NAMALWA (cell line): ENCODE measurements at places on chromosomes 3 and 15.

DNA sequence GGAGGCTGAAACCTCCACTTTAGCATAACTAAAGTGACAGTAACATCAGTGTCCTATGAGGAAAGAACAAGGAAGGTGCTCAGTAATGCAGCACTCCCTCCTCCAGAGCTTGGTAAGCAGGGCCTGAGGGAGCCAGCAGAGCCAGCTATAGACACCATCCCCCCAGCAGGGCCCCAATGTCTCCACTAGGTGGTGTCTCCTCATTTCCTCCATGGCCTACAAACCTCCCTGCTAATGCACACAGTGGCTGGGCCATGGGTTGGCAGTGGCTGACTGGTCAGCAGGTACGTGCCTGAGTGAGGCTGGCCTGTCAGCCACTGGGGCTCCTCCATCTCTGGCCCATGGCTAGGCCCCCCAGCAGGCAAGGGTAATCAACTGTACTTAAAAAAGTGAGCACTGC, 13.6 kb downstream of the MRPS25 start:
- peak; percentile 73 for DNase-seq

GRCh38 chr3:66638717-66639116, 137.9 kb upstream of the LRIG1 start:
- DNase-seq = peak; percentile 1

DNA sequence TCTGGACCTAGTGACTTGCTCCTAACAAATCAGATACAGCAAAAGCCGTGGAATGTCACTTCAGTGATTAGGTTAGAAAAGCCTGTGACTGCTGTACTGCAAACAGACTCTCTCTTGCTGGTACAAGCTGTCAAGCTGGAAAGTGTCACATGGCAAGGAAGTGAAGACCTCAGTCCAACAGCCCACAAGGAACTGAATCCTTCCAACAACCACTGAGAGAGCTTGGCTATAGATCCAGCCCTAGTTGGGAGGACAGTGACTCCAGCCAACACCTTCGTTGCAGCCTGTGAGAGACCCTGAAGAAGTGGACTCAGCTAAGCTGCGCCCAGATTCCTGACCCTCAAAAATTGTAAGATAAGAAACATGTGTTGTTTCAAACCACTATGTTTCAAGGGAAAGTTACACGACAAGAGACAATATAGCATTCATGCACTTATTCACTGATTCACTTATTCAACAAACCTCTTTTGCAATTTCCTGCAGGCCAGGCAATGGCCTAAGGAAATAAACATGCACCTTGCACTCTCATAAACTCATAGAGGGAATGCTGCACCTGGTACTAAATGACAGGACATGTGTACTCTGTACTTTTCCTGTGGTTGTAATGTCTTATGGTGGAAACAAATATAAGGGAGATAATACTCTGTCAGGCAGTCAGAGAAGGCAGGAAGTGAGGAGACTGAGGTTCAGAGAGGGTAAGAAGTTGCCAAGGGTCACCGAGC, 142.9 kb downstream of the CADPS start:
- DNase-seq = no peak

DNA sequence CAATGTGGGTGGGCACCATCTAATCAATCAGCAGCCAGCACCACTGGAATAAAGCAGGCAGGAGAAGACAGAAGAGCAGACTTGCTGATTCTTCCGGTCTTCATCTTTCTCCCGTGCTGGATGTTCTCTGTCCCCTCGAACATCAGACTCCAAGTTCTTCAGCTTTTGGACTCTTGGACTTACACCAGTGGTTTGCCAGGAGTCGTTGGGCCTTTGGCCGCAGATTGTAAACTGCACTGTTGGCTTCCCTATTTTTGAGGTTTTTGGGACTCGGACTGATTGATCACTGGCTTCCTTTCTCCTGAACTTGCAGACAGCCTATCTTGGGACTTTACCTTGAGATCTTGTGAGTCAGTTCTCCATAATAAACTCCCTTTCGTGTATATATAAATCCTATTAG, 292.8 kb downstream of the BCHE start:
- no peak for DNase-seq

- DNase-seq = no peak
These were observed 195.2 kb upstream of the MCTP2 start for GRCh38 chr15:94036156-94036555.

- DNase-seq = no peak
These were observed 665 bp upstream of the RASGRP1 start for GRCh38 chr15:38565287-38565670.

DNA sequence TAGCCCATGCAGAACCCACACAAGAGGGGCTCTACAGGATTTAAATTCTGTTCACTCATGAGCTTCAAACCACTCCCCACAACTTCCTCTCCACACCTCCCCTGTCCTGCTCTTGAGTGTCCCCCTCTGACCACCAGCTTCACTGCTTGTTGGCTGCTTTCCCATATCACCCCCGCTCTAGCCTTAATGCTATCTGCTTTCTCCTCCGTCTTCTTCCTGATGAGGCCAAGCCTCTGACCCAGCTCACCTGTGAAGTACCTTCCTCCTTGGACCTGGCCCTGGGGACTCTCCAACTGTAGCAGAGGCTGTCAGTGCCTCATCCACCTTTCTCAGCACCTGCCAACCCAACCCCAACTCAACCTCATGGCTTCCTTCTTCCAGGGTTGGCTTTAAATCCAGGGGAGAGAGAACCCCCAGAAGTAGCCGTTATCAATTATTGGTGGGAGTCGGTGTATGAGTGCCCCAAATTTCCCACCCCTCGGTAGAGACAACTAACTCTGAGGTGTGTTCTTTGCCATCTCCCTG, 174.8 kb downstream of the MINAR1 start:
- no peak for DNase-seq

DNA sequence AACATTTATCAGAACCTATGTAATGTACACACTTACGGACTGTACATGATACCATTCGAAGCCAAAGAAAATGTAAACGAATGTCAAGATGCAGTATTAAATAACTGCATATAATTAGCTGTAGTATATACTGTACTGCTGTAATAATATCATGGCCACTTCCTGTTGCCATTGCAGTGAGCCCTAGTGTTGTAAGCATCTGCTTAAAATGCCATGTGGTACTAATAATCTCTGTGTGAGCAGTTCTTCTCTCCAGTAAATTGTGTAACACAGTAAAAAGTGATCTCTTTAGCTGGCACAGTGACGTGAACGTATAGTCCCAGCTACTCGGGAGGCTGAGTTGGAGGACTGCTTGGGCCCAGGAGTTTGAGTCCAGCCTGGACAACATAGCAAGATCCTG, 8.6 kb downstream of the SPG11 start:
- DNase-seq = no peak

DNA sequence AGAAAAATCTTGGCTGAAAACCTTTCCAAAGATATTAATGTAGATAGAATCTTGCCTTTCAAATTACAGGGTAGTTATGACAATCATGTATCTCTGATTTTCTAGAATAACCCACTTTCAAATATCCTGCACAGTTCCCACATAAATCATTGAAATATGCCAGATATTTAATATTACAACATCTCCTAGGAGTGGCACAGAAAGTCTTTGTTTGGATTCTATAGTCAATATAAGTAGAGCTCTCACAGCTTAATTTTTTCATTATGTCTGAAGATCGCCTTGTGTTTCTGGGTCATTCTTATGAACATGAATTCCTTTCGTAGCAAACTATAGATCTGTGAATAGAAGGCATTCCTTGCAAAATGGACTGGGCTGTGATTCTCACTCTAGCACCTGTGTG, 5.0 kb downstream of the RARB start:
- no peak for DNase-seq

- DNase-seq = no peak
These were observed 67.7 kb downstream of the CYP19A1 start for GRCh38 chr15:51270706-51271105.

DNA sequence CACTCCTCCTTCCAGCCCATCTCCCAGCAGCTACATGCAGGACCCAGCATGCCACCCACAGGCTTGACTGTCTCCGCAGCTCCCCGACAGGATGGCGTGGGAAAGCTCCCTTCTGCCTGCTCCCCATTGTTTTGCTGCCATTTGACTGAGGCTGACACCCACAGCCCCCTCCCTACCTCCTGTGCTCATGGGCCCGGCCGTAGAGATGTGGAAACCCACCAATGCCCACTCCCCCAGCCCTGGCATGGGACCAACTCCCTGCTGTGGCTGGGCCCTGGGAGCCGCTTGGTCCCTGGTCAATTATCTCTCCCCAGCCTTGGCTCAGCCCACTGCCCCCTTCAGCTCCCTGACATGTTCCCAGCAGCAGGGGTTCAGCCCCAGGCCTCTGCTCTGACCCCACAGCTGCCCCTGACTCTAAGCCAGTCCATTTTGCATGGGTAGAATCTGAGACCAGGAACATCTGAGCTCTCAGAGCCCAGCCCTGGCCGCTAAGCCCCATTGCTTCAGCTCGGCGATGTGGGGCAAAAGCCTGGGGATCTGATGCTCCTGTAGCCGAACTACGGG, 8.2 kb downstream of the C3orf22 start:
- DNase-seq = no peak

GRCh38 chr3:113678773-113679172, 17.7 kb downstream of the USF3 start:
- DNase-seq = no peak

GRCh38 chr15:38559636-38560307, 4.8 kb downstream of the RASGRP1 start:
- no peak for DNase-seq

GRCh38 chr3:30657914-30658313, 51.5 kb downstream of the TGFBR2 start:
- DNase-seq = no peak

GRCh38 chr3:52973806-52974205, 72.1 kb downstream of the SFMBT1 start:
- DNase-seq = no peak

GRCh38 chr3:67937498-67938118, 283.2 kb upstream of the SUCLG2 start:
- no peak for DNase-seq

GRCh38 chr3:102449341-102449740, 14.5 kb downstream of the ZPLD1 start:
- DNase-seq = no peak

- no peak for DNase-seq
These were observed 4.3 kb upstream of the LTK start for GRCh38 chr15:41517895-41518449.

- DNase-seq = no peak
These were observed 15.3 kb downstream of the USP3 start for GRCh38 chr15:63519548-63520178.

GRCh38 chr3:8760091-8760490, 9.3 kb downstream of the OXTR start:
- DNase-seq = no peak

DNA sequence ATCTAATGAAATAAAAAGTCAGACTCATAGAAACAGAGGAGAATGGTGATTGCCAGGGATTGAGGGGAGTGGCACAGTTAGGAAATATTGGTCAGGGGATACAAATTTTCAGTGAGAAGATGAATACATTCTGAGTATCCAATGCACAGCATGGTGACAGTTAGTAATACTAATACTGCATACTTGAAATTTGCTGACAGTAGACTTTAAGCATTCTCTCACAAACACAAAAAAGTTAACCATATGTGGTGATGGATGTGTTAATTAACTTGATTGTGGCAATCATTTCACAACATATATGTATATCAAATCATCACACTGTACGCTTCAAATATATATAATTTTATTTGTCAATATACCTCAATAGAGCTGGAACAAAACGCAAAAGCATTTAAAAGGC, 9.2 kb upstream of the COL6A6 start:
- no peak for DNase-seq

DNA sequence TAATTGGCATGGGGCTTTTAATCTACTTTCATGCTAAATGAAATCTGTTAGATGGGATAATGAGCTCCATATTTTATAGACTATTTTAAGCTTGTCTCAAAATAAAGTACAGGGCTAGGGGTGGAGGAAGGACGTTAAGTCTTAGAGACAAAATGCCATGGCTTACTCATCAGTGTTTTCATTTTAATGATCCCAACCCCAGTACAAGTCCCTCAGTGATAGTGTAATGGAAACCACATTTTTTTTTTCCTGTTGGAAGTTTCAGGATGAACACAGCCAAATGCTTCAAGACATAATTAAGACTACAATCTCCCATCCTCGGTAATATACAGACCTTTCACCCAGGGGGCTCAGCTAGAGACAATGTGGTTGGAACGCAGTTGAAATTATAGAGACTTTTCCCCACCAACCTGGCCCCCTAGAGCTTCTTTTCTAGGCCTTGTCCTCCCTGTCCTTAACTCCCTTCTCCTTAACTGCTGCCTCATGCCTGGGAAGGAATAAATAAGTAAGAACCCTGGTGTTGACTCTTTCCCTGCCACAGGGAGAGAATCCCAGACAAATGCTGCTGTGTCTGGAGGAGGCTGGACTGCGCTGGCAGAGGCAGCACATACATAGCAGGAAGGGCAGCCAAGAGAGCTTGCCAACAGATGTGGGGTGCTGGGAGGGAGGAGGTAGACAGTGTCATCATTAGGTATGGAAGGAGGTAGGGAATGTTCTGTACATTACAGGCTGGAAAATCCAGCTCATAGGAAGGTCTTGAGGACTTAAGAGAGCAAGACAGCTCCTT, 115.4 kb upstream of the ROPN1 start:
- no peak for DNase-seq

DNA sequence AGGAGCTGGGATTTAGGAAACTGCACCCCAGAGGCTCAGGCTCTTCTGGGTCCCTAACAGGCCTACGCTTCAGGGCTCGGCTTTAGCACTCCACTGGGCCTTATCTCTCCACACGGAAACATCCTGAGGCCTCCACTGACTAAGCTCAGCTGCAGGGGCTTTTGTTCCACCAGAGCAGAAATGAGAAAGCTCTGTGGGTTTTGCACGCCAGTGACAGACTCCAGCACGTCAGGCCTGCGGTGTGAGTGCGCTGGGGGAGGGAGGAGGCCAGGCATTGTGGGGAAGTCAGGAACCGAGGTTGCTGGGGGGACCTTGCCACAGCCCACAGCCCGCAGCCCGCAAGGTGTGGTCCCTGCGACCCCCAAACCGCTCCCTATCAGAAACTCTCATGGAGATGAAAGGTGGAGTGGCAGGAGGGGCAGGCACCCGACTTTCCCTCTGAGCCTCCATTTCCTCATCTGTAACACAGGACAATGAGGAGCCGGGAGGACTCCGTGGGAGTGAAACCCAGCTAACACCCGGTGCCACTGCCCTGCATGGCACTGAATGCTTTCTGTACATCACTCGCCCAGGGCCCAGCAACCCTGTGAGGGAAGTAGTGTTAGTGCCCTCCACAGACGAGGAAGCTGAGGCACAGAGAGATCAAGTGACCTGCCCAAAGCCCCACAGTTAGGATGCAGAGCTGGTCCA, 106.5 kb downstream of the TPRA1 start:
- DNase-seq = no peak

GRCh38 chr15:62391641-62392262, 226.7 kb upstream of the C2CD4B start:
- DNase-seq = peak; percentile 7

DNA sequence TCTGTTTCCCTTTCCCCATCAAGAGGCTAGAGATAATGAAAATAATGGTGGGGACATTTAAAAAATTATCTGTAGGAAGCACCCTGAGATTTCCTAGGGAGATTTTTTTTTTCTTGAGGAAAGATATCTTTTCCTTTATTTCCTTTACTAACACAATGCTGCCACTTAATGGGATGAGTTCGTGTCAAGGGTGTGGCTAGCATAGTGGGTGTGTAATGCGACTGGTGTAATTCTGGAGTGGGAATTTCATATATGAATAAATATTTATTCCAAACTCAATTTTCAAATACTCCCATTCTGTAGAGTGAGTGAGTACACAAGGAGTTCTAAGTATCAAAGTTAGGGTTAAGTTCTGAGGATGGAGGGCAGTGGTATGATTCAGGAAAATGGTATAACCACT, 66.1 kb upstream of the GALNT15 start:
- no peak for DNase-seq

- no peak for DNase-seq
These were observed 225.5 kb upstream of the CHRM5 start for GRCh38 chr15:33742800-33743199.
